ENCODE measurements at places on chromosomes 5 and 9. TPM values are rescaled to one million over a fixed set of nuclear protein-coding genes. Genes with fewer than 3 reads are reported as not detected.
A peak's percentile ranks its signal among the peaks of the same experiment; 100 is the strongest.

- no peak for DNase-seq
These were observed 49.7 kb downstream of the SEMA6A start for GRCh38 chr5:116524966-116525365.

DNA sequence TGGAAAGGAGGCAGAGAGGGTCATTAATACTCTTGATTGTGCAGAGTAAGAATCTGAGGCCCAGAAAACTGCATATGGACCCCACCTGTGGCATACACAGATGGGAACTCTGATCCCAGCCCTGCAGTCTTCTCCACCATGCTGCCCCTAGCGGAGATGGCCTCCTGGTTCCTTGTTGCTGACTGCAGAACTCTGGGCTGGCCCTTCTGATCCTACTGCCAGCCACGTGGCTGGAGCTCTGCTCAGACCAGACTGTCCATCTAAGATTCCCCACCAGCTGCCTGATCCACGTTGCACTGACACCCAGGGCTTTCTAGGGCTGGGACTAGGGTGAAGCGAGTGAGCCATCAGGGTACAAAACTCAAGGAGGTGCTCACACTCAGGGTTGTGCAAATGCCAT lies 245.7 kb upstream of the NR4A3 start:
- DNase-seq: no peak

DNA sequence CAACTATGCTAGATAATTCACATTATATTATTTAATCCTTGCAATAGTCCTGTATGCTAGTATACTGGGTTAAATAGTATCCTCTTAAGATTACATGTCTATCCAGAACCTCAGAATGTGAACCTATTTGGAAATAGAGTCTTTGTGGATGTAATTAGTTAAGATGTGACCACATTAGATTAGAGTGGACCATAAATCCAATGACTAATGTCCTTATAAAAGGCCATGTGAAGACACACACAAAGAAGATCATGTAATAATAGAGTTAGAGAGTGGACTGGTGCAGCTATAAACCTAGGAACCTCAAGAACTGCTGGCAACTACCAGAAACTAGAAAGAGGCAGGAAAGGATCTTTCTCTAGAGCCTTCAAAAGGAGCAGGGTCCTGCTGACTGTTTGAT lies 263.6 kb upstream of the PTGER4 start:
- no peak for DNase-seq

- no peak for DNase-seq
These were observed 260.8 kb downstream of the FAM114A2 start for GRCh38 chr5:153777681-153778581.

DNA sequence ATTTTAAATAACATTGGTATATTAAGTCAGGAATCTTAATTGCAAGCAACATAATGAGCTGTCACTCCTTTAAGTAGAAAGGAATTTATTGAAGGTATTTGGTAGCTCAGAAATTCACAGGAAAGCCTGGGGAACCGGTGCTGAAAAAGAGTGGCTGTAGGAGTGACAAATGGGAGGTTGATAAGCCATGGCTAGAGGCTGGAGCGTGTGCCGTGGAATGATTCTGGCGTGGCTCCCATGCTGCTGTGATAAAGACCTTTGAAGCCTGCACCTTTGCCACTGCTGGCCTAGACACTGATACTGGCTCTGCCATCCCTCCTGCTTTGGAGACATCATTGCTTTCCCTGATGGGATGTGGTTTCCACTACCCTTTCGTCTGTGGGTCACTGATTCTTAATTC lies 65.7 kb upstream of the ATG10 start:
- no peak for DNase-seq

GRCh38 chr5:133287500-133287899 lies 235.7 kb downstream of the HSPA4 start:
- DNase-seq: no peak

DNA sequence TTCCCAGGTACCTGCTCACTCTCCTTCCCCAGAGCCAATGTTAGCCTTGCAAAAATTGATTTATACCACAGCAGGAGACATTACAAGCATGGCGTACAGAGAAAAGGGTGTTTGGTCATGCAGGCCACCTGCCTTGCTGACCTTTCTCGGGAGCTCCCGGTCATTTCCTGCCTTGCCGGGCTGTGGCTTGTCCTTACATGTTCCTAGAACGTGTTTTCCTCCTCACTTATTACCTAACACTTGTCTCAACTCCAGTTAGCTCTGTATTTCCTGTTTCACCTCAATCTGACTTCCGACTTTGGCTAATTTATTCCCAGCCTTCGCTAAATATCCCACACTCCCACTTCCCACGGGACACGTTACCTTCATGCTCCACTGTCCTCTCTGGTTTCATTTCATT lies 282.5 kb downstream of the ICE1 start:
- peak; percentile 32 for DNase-seq

- DNase-seq: no peak
These were observed 67.6 kb upstream of the RUSC2 start for GRCh38 chr9:35422346-35422745.

DNA sequence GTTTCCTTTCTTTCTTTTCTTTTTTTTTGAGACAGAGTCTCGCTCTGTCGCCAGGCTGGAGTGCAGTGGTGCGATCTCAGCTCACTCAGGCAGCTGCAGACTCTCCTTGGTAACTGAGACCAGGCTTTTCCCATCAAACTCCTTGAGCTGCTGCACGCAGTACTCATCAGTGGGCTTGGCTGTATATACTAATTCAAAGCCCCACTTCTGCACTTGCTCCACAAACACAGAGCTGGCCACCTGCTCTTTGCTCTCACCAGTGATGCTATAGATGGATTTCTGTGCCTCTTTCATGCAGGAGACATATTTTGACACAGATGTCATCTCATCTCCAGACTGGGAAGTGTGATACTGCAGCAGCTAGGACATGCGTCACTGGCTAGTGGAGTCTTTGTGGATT lies 252.7 kb downstream of the AP3B1 start:
- no peak for DNase-seq

DNA sequence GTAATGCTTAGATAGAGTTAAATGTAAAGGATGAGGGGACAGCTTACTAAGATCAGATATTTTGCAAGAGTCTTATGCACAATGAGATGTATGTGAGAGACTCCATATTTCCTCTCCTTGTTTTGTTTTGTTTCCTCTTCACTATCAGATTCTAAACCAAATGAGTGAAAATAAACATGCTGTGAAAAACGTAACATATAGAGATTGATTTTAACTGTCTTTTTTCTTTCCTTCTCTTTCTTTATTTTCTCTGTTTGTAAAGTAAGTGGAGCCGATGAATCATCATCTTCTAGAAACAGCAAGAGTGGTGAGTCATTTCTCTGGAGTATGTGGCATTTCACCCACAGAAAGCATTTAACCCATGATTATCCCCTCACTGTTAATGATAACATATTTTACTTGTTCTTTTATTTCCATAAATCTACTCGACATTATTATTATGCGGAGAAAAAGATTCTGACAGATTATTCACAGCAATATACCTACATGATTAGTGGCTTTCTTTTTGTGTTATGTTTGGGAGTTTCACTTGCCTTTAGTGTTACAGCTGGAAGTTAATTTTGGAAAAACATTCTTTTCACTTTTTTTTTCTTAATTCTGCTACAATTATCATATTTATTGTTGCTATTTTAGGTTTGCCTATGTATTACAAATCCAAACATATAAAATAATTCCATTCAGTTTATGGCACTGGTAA lies 2.1 kb upstream of the ANXA1 start:
- DNase-seq: no peak

The IRGM gene
- total RNA-seq: 0.61 TPM

DNA sequence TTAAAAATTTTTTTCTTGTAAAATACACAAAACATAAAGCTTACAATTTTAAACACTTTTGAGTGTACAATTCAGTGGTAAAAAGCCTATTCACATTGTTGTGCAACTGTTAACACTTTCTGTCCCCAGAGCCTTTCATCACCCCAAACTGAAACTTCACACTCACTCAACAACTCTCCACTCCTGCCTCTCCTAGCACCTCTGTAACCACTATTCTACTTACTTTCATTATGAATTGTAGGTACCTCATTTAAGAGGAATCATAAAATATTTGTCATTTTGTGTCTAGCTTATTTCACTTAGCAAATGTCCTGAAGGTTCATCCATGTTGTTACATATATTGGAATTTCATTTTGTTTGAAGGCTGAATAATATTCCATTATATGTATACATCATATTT lies 4.3 kb upstream of the ZNF510 start:
- no peak for DNase-seq

GRCh38 chr9:114038724-114039313 lies 39.3 kb downstream of the AMBP start:
- no peak for DNase-seq

The RPS23 gene
- total RNA-seq: 1,461 TPM

DNA sequence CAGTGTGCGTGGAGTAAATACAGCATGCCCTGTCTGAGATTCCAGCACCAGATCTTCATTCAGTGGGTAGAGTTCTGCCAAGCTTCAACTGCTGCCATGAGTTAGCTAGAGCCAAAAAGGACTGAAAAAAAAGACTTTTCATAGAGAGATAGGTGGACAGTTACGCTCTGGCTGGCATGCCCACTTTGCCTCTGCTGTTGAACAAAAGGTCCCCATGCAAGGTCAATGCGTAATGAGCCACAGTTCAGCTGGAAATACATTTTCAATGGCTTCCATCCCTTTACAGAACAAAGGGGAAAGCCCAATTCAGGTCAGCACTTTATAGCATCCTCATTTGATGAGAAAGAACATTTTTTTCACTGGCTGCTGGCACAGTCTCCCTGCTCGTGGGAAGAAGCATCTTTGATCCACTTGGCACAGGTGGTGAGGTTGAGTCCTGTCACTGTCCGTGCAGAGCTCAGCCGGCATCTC lies 86.9 kb upstream of the ERCC6L2 start:
- no peak for DNase-seq

The SOHLH1 gene
- total RNA-seq: not detected

DNA sequence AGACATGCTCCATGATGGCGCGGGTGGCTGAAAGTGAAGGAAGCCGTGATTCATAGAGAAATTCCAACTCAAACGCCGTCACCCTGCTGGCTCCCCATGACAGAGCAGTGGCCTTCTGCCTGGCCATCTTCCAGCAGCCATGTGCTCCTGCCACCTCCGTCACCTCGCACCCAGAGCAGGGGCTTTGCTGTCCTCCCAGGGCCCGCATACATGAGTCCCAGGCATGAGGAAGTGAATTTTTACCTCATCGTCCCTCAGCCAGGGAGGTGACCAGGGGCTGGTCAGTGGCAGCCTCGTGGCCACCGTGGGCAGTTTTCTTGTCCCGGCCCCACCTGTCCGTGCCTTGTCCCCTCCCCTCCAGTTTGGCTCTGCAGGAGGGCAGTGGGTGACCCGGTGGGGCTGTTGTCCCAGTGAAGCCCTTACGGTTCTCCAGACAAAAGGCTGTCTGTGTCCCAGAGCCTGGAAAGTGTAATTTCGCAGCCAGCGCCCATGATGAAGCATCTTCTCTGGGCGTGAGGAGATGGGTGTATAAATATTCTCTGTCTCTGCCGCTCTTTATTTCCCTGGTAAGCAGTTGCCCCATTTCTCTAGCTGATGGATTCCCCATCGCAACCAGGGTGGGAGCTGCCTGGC lies 124.0 kb upstream of the LMX1B start:
- no peak for DNase-seq

- no peak for DNase-seq
These were observed 55.2 kb upstream of the STK32A start for GRCh38 chr5:147179562-147180147.

The CDH10 gene
- not detected for total RNA-seq

DNA sequence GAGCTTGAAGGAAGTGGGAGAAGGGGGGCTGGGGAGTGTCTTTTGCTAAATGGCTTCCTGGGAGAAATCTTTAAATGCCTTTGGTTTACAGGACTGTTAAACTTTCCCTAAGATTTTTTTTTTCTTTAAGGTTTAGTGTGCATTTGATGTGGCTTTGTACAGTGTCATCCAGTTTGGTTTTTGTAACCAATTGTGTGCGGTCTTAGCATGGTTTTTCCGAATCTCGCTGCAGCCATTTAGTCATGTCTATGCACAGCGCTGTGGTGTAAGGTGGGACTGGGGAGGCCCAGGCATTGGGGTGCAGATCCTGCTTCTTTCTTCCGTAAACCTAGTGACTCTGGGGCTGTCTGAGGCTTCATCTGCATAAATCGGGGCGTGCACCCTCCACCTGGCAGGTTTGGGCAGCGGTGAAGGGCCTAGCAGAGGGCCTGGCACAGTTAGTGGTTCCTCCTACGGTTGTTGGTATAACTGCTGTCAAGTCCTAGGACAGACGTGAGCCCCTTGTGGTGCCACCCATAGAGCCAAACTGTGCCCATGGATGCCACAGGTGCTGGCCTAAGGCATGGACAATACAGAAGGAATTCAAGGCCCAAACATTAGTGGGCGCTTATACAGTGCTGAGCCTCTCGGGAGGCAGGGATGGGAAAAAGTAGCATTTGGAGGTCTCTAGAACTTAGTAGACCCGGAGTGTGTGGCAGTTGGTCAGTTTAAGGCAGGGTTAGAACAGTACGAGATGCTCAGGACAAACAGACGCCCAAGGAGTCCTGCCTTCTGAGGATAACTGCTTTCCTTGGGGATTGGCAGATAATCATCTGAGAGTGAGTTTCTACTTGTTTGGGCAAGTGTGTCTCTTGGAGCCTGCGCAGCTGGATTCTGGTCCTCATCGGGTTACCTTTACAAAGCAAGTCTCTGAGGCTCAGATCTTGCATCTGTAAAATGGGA lies 1.5 kb downstream of the PRRC2B start:
- DNase-seq: peak; percentile 87

- no peak for DNase-seq
These were observed 128.3 kb downstream of the BOD1 start for GRCh38 chr5:173488144-173488543.

- no peak for DNase-seq
These were observed 28.2 kb downstream of the RNF145 start for GRCh38 chr5:159181152-159181551.

- no peak for DNase-seq
These were observed 26.8 kb upstream of the LURAP1L start for GRCh38 chr9:12748016-12748415.

DNA sequence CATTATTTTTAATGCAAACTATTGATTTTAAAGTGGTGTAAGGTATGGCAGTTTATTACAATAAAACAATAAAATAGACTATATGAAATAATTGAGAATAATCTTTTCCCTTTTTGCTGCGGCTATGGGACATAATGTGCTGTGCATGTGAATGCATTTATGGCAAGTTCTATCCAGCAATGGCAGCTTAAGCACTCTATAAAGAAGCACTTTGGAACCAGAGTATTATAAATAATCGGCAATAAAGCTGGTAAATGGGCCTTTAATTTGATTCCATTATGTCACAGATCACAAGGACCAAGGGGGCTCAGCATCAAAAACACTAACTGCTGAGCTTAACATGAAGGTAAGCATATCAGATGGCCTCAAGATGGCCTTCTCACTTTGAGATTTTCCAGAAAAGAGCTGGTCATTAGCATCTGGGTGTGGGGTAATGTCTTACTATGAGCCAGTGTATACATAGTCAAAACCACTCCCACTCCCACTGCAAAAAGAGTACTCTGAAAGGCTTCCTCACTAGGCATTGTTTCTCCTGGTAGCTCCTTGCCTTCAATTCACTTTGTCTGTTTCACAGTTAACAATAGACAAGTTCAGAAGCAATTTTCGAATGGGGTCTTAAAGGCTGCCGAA lies 97.1 kb upstream of the ASTN2 start:
- no peak for DNase-seq

- DNase-seq: no peak
These were observed 3.1 kb downstream of the FGD3 start for GRCh38 chr9:92950359-92950955.

The PPP3R2 gene
- not detected for total RNA-seq

Data from upper lobe of left lung (tissue), 6 donors.